NCI-H2171 (cell line): ENCODE measurements at places on chromosomes 16 and 17.

GRCh38 chr16:84190731-84191388 is at the start of gene ADAD2:
TSS of gene ADAD2 (plus strand) at chr16:84191157. CDS start at chr16:84191231, 74 bp downstream.
- DNase-seq, result no peak

GRCh38 chr16:77834635-77835540 is 46.5 kb downstream of the VAT1L start:
- no peak for DNase-seq

- no peak for DNase-seq
Observed at GRCh38 chr16:8589900-8590688, at the start of gene TMEM114. TSS of gene TMEM114 (minus strand) at chr16:8590511. CDS start at chr16:8589838, 673 bp downstream.

- DNase-seq, result no peak
Observed at GRCh38 chr16:65975049-65975708, 391.3 kb upstream of the CDH5 start.
